MV-4-11 (cell line): ENCODE measurements at places on chromosomes 11 and 22.

GRCh38 chr11:57905439-57905838 lies 118.2 kb upstream of the OR9Q1 start:
- DNase-seq = no peak

- no peak for DNase-seq
Observed at GRCh38 chr22:50010676-50011446, 1.7 kb downstream of the IL17REL start.

GRCh38 chr11:38809521-38809920 lies 2211.5 kb upstream of the RAG2 start:
- no peak for DNase-seq

- no peak for DNase-seq
Observed at GRCh38 chr22:22558071-22558971, 744 bp downstream of the PRAME start.

- DNase-seq = peak; percentile 32
Observed at GRCh38 chr22:17767233-17768065, 6.8 kb downstream of the BID start.
